NCI-H748 treated with DMSO at 0.1 percent for 48 hours (cell line): ENCODE measurements at places on chromosomes 1 and 21.

DNA sequence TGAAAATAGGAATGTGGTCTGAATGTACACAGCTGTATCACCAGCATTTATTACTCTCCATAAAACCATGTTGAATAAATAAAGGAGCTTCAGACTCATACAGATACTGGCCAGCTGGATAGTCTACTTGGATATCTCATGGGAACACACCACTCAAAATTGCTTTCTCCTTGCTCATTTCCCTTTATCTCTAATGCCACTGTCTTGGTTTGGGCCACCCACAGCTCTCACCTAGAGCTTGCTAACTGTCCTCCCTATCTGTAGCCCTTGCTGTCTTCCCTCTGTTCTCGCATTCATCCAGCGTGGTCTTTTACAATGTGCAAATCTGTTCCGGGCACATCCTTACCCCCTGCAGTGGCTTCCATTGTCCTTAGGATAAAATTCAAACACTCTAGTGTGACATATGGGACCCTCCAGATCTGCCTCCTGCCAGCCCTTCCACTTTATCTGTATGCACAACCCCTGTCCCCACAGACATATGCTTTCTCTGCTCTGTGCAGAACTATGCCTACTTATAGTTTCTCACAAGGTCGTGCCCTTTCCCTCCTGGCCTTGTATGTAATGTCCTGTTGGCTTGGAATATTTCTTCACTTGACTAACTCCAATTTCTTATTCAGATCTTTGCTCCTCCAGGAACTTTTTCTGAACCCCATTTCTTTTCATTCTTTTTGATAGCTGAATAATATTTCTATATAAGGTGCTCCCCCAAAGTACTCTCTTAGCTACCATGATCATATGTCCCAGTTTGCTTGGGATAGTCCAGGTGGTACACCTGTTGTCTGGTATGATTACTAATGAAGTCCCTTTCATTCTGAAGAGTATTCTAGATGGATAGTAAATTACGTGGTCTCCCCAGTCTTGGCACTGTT, 2.9 kb downstream of the FLVCR1 start:
- peak; percentile 26 for DNase-seq

- no peak for DNase-seq
These were observed 928 bp downstream of the SLC6A17 start for GRCh38 chr1:110151175-110151669.

DNA sequence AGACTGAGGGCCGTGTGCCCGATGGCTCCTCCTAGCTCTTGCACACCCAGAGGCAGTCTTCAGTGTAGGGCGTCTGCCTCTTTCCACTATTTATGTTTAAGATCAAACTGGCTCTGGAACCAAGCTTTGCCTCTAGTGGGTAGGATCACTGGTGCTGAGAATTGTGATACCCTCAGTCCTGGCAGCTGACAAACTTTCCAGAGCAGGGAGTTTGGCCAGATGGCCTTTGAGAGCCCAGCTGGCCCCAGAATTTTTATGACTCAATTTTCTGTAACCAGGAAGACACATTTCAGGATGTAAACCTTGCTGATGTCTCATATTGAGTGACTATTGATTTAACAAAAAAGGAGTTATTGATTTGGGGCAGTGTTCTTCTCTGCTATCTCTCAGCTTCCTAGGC, 6.7 kb downstream of the COQ8A start:
- no peak for DNase-seq

- no peak for DNase-seq
These were observed 47.7 kb downstream of the ST6GALNAC3 start for GRCh38 chr1:76122271-76122670.

DNA sequence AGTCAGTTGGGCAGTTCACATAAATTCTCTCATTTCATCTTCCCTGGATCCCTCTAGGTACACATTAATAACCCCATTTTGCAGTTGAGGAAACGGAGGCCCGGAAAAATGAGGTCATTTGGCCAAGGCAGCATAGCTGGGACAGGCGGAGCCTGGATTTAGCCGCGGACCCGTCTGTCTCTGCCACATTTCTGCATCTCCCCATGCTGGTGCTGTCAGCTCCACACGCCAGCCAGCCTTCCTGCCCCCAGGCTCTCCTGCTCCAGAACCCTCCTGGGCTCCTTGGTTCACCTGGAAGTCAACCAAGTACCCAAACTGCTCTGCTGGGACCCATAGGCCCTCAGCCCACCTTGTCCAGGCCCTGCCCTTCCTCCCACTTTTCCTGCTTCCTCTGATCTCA, 7.6 kb downstream of the FOXO6 start:
- no peak for DNase-seq
